Activated CD8-positive, alpha-beta T cell treated with anti-CD3 and anti-CD28 coated beads, Interleukin-2, amount 10 ng/mL, durations not matched to agents 7 days and 5 days (primary cell): ENCODE measurements at places on chromosomes 4 and X. TPM values are rescaled to one million over a fixed set of nuclear protein-coding genes. Genes with fewer than 3 reads are reported as not detected.
A peak's percentile ranks its signal among the peaks of the same experiment; 100 is the strongest.

GRCh38 chrX:40085714-40086113, 12.0 kb downstream of the BCOR start:
- peaks cover 7% of the 10 kb centered on the region for H3K36me3 ChIP-seq
- H3K4me3 ChIP-seq: no peak overlapping the region
- H3K27me3 ChIP-seq: no peaks in the 10 kb centered on the region
- peaks cover 69% of the 10 kb centered on the region for H3K4me1 ChIP-seq
- H3K27ac ChIP-seq: no peak overlapping the region
- no peak for DNase-seq

GRCh38 chr4:117495802-117496201, 410.4 kb upstream of the TRAM1L1 start:
- no peak for DNase-seq
- no peaks in the 10 kb centered on the region for H3K27me3 ChIP-seq
- no peak overlapping the region for H3K27ac ChIP-seq
- no peaks in the 10 kb centered on the region for H3K4me1 ChIP-seq
- H3K36me3 ChIP-seq: no peaks in the 10 kb centered on the region

DNA sequence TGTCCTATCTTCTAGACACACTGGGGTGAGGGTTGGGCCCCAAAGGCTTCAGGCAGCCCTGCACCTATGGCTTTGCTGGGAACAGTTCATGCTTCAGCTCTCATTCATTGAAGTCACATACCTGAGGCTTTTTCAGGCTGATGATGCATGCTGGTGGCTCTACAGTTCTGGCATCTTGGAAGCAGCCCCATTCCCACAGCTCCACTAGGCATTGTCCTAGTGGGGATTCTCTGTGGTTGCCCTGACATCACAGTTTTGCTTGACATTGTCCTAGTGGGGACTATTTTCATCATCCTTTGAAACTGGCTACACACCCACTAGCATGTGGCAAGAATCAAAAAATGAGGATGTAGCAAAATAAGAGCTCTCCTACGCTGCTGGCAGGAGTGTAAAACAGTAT, 37.7 kb upstream of the C4orf17 start:
- no peak overlapping the region for H3K4me3 ChIP-seq
- H3K27me3 ChIP-seq: peaks cover 6% of the 10 kb centered on the region
- H3K36me3 ChIP-seq: no peaks in the 10 kb centered on the region

JAKMIP1 gene
- 9.6 TPM for total RNA-seq

GRCh38 chr4:137156807-137157206, 375.5 kb downstream of the PCDH18 start:
- no peak overlapping the region for H3K27ac ChIP-seq
- no peak overlapping the region for H3K4me3 ChIP-seq
- H3K4me1 ChIP-seq: no peaks in the 10 kb centered on the region
- DNase-seq: no peak
- no peaks in the 10 kb centered on the region for H3K27me3 ChIP-seq

FAM149A gene
- total RNA-seq: 0.66 TPM

- H3K4me3 ChIP-seq: no peak overlapping the region
- no peaks in the 10 kb centered on the region for H3K36me3 ChIP-seq
- no peak for DNase-seq
- H3K4me1 ChIP-seq: no peaks in the 10 kb centered on the region
These were observed 184.2 kb downstream of the CDS1 start for GRCh38 chr4:84767168-84767567.

DNA sequence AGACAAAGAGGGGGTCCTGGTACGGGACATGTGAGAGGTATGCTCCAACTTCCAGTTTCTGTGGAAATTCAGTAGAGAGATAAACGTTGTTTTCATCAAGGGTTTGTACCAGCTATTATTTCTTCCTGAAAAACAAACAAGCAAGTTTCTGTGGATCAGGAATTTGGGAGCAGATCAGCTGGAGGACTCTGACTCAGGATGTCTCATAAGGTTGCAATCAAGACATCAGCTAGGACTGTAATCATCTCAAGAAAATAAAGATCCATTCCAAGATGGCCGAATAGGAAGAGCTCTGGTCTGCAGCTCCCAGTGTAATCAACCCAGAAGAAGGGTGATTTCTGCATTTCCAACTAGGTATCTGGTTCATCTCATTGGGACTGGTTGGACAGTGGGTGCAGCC, 23.5 kb upstream of the NFKB1 start:
- DNase-seq: no peak
- H3K36me3 ChIP-seq: peaks cover 30% of the 10 kb centered on the region
- H3K27ac ChIP-seq: no peak overlapping the region
- no peaks in the 10 kb centered on the region for H3K27me3 ChIP-seq
- no peak overlapping the region for H3K4me3 ChIP-seq

DNA sequence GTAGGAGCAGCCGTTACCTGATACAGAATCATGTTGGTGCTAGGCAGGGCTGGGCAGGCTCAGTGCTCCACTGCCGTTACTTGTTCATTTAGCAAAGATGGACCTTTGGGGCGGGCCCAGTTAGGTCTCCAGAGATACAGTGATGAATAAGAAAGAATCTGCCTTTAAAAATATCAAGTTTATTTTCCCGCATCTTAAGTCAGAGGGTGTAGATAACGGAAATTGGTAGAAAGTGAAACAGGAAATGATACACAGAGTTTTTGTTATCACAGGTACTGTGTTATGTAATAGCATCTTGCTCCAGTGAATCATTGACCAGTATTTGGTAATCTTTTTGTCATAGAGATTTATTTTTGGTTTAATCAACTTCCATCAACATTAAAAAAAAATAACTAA, 5.5 kb downstream of the TMEM131L start:
- no peak for DNase-seq
- no peaks in the 10 kb centered on the region for H3K27me3 ChIP-seq
- peaks cover 65% of the 10 kb centered on the region for H3K4me1 ChIP-seq
- peaks cover 83% of the 10 kb centered on the region for H3K36me3 ChIP-seq
- H3K27ac ChIP-seq: peak overlapping the region; percentile 84
- H3K4me3 ChIP-seq: peak overlapping the region; percentile 96

GRCh38 chr4:103075435-103075893, 1.1 kb downstream of the SLC9B2 start:
- H3K4me1 ChIP-seq: peaks cover 48% of the 10 kb centered on the region
- no peaks in the 10 kb centered on the region for H3K27me3 ChIP-seq
- peak overlapping the region; percentile 98 for H3K4me3 ChIP-seq

- no peak overlapping the region for H3K27ac ChIP-seq
- H3K4me3 ChIP-seq: no peak overlapping the region
- no peaks in the 10 kb centered on the region for H3K27me3 ChIP-seq
- H3K36me3 ChIP-seq: no peaks in the 10 kb centered on the region
- no peak for DNase-seq
These were observed 300.7 kb downstream of the NR3C2 start for GRCh38 chr4:148141501-148141900.

- H3K4me1 ChIP-seq: no peaks in the 10 kb centered on the region
- no peaks in the 10 kb centered on the region for H3K36me3 ChIP-seq
- H3K27me3 ChIP-seq: no peaks in the 10 kb centered on the region
- H3K27ac ChIP-seq: no peak overlapping the region
- no peak overlapping the region for H3K4me3 ChIP-seq
- no peak for DNase-seq
These were observed 706.3 kb upstream of the TENM3 start for GRCh38 chr4:181536811-181537434.

DNA sequence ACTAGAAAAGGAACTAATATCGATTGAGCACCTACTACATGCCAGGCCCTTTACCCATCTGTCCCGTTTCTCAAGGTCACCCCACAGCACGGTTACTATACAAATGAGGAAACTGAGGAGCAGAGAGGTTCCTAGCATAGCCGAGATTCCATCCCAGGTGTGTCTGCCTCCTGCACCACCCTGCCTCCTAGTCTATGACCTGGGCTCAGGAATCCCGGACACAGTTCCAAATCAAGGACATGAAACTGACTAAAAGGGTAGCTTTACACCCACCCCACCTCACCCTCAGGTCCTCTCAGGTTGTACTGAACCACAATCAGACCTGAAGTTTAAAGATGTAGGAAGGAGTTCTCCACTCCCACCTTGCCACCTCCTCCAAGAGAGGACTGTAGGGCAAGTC, 55.6 kb downstream of the APBB2 start:
- no peak overlapping the region for H3K4me3 ChIP-seq
- H3K4me1 ChIP-seq: no peaks in the 10 kb centered on the region
- no peaks in the 10 kb centered on the region for H3K27me3 ChIP-seq
- H3K27ac ChIP-seq: no peak overlapping the region
- H3K36me3 ChIP-seq: no peaks in the 10 kb centered on the region

NMU gene
- total RNA-seq: not detected

GRCh38 chrX:136310411-136310810, 9.6 kb downstream of the ADGRG4 start:
- H3K36me3 ChIP-seq: no peaks in the 10 kb centered on the region
- no peaks in the 10 kb centered on the region for H3K27me3 ChIP-seq
- H3K4me1 ChIP-seq: no peaks in the 10 kb centered on the region
- H3K27ac ChIP-seq: no peak overlapping the region

- H3K4me1 ChIP-seq: no peaks in the 10 kb centered on the region
- no peak overlapping the region for H3K27ac ChIP-seq
- H3K27me3 ChIP-seq: no peaks in the 10 kb centered on the region
- DNase-seq: no peak
These were observed 7.1 kb downstream of the CNGA2 start for GRCh38 chrX:151741606-151742005.

DNA sequence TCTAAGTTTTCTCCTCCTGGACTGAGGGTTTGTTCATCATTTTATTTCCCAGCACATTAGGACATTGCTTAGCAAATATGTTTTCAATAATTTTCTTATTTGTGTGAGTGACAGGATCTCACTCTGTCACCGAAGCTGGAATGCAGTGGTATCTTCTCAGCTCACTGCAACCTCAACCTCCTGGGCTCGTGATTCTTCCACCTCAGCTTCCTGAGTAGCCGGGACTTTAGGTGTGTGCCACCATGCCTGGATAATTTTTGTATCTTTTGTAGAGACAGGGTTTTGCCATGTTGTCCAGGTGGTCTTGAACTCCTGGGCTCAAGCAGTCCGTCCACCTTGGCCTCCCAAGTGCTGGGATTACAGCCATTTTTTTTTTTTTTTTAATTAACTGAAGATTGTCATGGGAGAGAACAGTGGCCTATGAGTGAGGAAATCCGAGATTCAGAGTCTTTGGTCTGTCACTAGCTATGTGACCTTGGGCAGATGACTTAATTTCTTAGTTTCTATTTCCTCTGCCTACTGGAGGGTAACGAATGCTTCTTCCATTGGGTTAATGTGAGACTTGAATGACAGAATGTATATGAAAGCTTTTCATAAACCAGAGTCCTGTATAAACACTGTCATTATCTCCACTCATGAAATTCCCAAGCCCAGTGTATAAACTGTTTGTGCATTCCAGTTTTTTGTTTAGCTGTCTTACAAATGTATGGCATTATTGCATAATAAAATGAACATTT, 23.9 kb downstream of the MOB1B start:
- peak overlapping the region; percentile 23 for H3K27ac ChIP-seq
- peaks cover 31% of the 10 kb centered on the region for H3K4me1 ChIP-seq
- peaks cover 13% of the 10 kb centered on the region for H3K36me3 ChIP-seq
- no peak for DNase-seq
- H3K27me3 ChIP-seq: no peaks in the 10 kb centered on the region
- H3K4me3 ChIP-seq: peak overlapping the region; percentile 2

CCKAR gene
- not detected for total RNA-seq

DNA sequence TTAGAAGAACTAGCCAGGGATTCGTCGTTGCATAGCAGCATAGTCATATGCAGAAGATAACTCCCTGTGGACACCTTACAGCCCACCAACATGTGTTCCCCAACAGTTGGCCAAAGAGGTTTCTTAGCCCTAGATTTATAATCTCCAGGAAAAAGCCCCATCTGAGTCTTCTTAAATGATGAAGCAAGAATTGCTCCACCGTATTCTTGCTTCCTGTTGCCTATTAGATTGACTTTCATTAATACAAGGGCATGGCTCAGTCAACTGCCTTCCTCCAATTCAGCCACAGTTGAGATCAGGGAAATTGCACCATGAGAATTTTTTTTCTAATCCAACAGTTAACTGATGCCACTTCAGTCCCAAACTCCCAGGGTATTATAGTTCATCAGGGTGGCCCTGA, 5.2 kb upstream of the AFF2 start:
- no peaks in the 10 kb centered on the region for H3K36me3 ChIP-seq
- DNase-seq: no peak
- H3K27ac ChIP-seq: no peak overlapping the region
- peaks cover 15% of the 10 kb centered on the region for H3K4me1 ChIP-seq

ALPK1 gene
- 14.1 TPM for total RNA-seq
